GM13977 (cell line): ENCODE measurements at places on chromosomes 7 and 10.

DNA sequence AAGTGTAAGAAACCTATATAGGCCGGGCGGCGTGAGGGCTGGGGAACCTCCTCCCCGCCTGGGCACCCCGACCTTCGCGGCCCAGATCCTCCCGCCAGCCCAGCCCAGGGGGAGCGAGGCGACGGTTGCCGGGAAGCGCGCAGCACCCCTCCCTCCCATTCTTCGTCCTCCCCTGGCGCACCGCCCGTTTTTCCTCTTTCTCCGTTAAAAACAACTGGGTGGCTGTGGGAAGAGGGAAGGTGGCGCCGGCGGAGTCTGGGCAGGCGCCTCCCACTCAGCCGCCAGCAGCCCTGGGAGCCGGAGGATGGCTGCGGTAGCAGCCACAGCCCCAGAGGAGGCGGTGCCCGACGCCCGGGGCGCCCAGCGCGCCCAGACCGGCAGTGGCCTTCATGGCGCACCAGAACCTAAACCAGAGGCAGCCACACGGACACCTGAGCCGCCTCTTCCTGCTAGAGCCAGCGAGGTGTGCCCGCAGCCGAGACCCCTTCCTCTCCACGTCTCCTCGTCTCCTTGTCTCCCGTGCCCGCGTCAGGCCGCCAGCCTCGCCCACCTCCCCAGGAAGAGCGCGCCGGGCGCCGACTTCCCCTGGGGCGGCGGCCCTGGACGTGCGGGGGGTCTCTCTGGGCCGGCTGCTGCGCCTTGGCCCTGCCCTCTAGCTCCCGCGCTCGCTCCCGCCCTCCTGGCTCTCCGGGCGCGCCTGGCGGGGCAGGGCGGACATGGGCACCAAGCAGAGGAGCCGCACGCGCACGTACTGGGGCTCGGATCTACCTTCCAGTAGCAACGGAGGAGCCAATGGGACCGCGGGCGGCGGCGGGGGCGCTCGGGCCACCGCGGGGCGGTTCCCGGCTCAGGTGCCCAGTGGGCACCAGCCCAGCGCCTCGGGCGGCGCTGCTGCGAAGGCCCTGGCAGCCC, 32.8 kb upstream of the SFTPD start:
- peak; percentile 26 for DNase-seq

- no peak for DNase-seq
Observed at GRCh38 chr10:48765039-48765438, 80.4 kb downstream of the WDFY4 start.

- no peak for DNase-seq
Observed at GRCh38 chr7:30976381-30976780, 12.6 kb downstream of the GHRHR start.

GRCh38 chr7:92133737-92134270, 473 bp downstream of the CYP51A1 start:
- DNase-seq: peak; percentile 54

DNA sequence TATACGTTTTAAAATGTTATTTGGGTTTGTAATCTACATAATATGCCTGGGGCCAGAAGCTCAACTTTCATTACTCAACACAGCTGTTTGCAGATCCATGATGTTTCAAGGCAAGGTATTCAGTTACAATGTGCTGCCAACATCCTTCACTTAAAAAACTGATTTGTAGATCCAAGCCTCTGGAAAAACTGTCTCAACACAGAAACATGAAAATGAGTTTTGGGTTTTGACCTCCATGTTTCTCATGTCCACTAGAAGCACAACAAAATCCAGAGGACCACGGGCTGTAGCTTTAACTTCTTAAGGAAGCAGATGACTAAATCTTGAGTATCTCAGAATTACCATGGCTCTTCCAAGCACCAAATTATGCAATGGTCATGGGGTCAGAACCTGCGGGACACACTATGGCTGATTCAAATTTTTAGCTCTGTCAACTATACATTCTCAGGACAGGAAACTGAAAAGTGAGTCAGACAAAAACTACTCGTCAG, 247.1 kb upstream of the GRB10 start:
- no peak for DNase-seq

DNA sequence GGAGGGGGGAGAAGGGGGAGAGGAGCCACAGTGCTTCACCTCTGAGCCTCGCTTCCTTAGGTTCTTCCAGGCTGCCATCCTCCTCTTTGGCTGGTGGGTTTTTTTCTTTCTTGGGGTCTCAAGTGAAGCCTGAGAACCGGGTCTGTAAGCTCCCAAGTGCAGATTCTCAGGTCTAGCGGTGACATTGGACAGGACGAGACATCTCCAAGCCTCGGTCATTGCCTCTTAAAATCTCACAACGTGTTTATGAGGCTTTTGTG, 817 bp upstream of the IL15RA start:
- DNase-seq: no peak

DNA sequence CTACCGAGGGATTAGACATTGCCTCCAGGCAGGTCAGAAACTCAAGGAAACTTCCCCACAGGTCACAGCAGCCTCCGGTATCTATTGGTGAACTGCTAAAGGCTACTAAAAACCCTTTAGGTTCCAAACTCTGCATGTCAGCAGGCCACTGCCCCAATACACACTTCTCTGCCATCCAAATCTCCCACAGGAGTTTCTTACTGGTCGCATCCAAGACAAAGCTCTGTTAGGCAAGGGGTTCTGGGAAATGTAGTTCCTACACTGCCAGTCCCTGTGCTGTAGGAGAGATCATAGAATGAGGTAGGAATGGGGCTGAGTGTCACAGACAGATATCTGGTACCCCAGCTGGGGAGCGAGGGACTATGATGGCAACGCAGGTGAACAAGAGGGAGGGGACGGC, 757.0 kb upstream of the C7orf33 start:
- DNase-seq: no peak

GRCh38 chr10:59234816-59235429, 58.5 kb downstream of the PHYHIPL start:
- no peak for DNase-seq

- no peak for DNase-seq
Observed at GRCh38 chr10:113125612-113126011, 175.6 kb downstream of the TCF7L2 start.

- no peak for DNase-seq
Observed at GRCh38 chr10:75065076-75065475, 46.4 kb upstream of the SAMD8 start.

DNA sequence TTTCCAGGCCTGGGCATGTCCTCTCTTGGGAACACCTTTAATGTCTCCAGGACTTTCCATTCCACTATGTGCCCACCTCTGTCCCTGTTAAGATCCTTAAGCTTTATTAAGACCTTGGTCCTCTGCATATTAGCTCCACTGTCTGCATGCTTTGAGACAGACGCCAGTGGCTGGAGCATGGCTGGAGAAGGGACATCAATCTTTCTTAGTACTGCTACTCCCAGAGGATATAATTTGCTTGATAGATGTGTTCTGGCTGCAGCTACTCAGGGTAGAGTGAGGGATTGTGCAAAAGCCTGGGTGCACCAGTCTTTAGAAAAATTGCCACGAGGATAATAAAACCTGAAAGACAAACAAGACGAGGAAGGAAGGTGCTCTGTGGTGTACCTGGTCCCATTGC, 42.9 kb downstream of the PLPP4 start:
- no peak for DNase-seq

DNA sequence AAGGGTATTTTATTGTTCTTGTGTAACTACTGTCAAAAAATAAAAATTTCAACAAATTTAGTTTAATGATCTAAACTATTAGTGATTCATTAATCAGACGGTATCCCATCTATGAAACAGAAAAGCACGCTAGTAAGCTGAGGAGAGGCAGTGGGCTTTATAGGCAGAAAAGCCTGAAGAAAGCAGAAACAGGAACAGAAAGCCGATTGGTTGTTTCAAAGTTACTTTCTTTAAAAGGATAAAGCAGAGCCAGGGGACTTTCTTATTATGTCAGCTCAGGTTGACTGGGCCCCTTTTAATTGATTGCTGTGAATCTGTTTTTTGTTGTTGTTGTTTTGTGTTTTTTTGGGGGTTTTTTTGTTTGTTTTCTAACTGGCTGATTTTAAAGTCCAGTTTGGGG, 105.5 kb downstream of the TES start:
- DNase-seq: peak; percentile 6

GRCh38 chr10:68987611-68988010, 992 bp upstream of the KIFBP start:
- DNase-seq: no peak

DNA sequence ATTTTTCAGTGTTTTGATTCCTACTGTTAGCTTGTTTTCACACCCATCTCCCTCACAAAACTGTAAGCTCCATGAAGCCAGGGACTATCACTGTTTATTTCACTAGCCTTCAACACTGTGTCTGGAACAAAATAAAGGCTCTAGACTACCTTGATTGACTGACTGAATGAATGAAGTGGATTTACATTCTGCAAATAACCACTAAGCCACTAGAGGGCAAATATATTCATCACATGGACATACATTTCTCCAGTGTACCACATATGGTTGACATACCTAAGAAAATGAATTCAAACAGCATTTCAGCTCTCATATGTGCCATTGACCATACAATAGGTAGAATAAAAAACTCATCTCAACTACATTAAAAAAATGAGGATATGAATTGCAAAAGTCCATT, 185.9 kb downstream of the RAB11FIP2 start:
- DNase-seq: peak; percentile 29

DNA sequence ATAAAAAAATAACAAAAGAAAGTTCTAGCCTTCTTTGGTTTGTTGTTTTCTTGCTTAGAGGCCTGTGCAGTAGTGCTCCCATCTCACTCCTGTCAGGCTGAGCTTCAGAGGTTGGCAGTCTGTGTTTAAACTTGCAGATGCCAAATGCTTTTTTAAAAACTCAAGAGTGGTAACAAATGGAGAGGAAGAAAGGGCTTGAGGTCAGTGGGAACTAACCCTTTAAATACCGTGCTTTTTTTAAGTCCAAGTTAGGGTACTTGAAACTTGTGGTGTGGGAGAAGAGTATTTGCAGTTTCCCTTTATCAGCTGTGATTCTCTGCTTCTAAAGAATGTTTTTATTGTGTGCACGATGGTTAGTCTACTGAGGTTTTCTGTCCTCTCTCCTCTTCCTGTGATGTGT, 29.4 kb downstream of the ZRANB1 start:
- DNase-seq: no peak

GRCh38 chr7:38427279-38427955, 154.0 kb upstream of the TARP start:
- DNase-seq: no peak

GRCh38 chr10:497898-498451, 191.5 kb downstream of the DIP2C start:
- DNase-seq: no peak

GRCh38 chr7:90708841-90709317, 112.8 kb downstream of the CDK14 start:
- DNase-seq: peak; percentile 18

- DNase-seq: no peak
Observed at GRCh38 chr7:135459951-135460567, 49.8 kb downstream of the CNOT4 start.

GRCh38 chr10:98569853-98570252, 123.1 kb upstream of the HPS1 start:
- DNase-seq: no peak

DNA sequence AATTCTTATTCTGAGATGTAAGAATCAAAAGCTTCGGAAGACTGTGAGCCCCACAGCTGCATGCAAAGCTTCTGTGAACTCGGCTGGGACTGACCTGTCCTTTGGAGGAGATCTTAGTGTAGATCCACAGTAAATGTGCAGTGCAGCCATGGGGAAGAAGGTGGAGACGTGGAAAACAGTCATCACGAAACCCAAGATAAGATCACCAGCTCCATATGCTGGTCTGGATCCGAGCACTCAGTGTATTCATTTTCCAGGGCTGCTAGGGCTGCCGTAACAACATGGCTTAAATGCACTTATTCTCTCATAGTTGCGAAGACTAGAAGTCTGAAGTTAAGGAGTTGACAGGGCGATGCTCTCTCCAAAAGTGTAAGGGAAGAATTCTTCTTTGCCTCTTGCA, 143.0 kb upstream of the TCF7L2 start:
- DNase-seq: no peak

DNA sequence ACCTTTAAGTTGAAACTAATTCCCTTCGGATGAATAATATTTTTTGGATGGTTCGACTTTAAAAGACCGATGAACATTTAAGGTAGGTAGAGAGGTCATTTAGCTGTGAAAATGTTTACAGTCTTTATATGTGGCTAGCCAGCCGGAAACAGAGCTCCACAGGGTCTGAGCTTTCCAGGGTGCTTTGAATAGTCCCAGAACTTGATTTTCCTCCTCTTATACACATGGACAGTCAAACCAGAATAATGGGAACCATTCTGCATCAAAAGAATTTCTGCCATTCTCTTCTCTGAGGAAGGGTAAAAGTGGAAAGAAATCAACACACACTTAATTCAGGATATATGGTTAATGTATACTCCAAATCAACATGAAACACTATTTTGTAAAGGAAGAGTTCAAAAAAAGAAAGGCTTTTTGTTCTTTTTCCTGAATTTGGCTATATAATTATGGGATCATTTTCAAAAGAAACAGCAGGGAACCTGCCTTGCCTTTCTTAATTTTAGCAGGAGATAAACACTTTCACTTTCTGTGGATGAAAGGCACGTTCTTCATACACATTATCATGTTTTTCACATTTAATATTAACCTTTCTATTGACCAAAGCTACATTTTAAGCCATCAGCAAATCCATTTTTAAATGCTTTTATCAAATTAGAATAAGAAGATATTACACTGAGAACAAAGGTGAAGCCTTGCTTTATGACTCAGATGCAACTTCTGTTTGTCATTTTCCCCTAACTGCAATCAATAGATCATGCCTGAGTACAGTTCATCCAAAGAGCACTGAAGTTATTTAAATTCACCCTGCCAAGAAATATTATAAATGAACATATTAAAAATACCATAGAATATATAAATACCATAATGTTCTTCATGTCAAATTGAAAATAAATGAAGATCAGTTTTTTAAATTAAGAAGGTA, 307.3 kb downstream of the THSD7A start:
- DNase-seq: no peak

DNA sequence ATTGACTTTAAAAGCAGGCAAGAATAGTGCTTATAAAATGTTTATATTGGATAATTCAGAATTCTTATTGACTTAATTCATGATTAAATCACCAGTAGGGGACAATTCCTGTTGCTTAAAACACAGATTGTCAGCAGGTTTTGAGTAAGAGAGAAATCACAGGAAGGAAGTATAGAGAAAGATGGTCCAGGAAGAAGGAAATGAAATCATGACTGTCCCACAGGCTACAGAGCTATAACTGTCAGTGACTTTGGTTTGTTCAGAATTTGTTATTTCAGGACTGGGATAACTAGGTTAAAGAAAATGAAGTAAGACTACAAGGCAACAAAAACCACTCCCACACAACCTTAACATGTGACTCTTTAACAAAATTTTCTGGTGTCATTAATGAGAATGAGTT, 6.8 kb downstream of the GNGT1 start:
- no peak for DNase-seq

GRCh38 chr7:587767-588166, 68.1 kb upstream of the PDGFA start:
- no peak for DNase-seq

GRCh38 chr7:76220185-76221057, 18.7 kb downstream of the SRRM3 start:
- no peak for DNase-seq

DNA sequence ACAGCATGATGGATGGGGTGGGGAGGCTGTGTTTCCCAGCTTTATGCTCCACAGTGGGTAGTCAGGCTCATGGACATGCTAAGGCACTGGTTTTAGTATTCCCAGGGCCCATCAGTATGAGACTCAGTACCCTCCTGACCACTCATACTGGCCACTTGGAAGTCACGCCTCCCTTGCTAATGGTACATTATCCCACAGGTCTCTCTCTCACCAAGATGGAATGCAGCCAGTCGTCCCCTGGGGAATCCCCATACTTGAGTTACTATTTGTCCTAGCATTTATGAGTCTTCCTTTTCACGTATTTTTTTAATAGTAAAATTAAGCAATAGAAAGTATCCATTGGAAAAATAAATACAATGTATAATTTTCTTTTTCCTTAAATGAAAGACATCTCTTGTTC, 80.6 kb upstream of the TBX20 start:
- no peak for DNase-seq
